Activated T-cell treated with anti-CD3 and anti-CD28 coated beads, Interleukin-2, amount 50 U/mL, for 72 hours (primary cell): ENCODE measurements at places on chromosomes 6 and 20. TPM values are rescaled to one million over a fixed set of nuclear protein-coding genes. Genes with fewer than 3 reads are reported as not detected.

DNA sequence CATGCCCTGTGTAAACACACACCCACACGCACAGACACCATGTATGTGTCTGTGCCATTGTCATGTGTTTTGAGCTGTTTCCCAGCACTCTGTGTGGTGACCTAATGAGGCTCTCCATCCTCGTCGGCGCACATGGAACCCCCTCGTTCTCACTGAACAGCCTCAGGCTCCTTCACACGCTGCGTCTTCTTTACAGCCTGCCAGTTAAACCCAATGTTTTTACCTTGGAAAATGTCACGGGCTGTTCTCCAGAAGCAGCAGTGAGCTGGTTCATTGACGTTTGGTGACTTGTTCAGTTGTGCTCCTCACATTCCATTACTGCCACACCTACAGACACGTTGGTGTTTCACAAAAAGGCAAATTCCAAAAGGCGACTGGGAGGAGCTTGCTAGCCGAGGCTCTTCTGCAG lies 201.0 kb upstream of the FOXQ1 start:
- no peak for DNase-seq

RIPOR3 gene
- total RNA-seq, result 0.14 TPM

DNA sequence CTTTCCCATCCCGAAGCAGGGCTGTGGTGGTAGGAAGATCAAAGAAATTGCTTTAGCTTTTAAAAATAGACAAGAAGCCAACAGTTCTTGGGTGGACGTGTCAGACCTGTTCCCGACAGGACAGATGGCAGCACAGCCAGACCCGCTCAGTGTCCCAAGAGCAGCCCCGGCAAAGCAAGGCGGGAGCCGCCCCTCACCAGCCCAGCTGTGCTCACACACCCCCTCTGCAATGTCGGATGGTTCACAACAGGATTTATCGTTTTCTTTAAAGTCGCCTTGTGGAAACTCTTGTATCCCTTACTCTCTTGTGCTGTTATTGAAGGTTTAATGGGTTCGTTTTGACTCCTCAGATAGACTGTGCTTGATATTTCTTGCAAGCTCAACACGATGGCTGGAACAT lies 302.4 kb downstream of the THBS2 start:
- no peak for DNase-seq

- no peak for DNase-seq
These were observed 416.6 kb downstream of the DHX35 start for GRCh38 chr20:39378776-39379175.

TMEM170B gene
- total RNA-seq, result 1.6 TPM

GRCh38 chr6:44078827-44079671 lies 48.2 kb downstream of the MRPL14 start:
- peak; percentile 77 for DNase-seq

SLC22A2 gene
- total RNA-seq, result not detected

- DNase-seq, result no peak
These were observed 459.6 kb downstream of the UTRN start for GRCh38 chr6:144744720-144745119.

MDFI gene
- total RNA-seq, result not detected

DNA sequence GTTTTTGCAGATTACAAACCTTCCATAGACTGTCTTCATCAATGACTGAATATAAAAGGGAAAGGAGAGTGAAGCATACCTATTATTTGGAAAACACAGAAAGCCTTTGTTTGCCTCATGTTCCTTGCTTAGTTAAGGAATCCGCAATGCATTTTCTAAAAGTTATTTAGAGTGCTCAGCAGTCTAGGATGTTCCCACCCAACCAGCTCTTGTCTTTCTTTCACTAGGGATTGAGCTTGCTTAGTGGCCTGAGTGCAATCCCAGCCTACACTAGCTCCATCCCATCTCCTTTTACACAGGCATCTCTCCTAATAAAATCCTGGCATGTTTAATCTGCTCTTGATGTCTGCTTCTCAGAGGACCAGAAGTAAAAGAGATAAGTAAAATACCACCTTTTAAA lies 850.5 kb upstream of the GJE1 start:
- DNase-seq, result no peak

FAM209B gene
- 1.3 TPM for total RNA-seq

ROS1 gene
- total RNA-seq, result not detected

AVP gene
- total RNA-seq, result not detected

CDC25B gene
- total RNA-seq, result 121 TPM

SCRT2 gene
- not detected for total RNA-seq

DNA sequence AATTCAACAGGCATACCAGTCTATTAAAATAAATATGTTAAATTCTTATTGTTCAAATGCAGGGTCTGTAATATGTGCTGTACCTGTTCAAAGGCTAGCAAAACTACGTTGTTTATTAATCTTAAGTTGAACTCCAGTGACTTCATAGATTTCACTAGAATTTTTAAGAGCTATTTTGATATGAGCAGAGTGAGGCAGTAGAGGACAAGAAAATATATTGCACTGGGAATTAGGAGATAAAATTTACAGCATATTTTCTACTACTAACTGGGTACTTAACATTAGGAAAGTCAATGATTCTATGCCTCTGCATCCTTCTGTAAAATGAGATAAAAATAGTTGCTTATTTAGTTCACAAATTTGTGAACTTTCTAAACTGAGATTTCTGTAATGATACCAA lies 162.2 kb upstream of the BMP5 start:
- no peak for DNase-seq

- no peak for DNase-seq
These were observed 46.8 kb downstream of the PCNA start for GRCh38 chr20:5072756-5073659.

- no peak for DNase-seq
These were observed 71.2 kb downstream of the ZBTB2 start for GRCh38 chr6:151320140-151320539.

- DNase-seq, result no peak
These were observed 123.4 kb downstream of the FLRT3 start for GRCh38 chr20:14214046-14214445.

- no peak for DNase-seq
These were observed 66.9 kb downstream of the DLL1 start for GRCh38 chr6:170223718-170224693.

BNIP5 gene
- not detected for total RNA-seq

DNA sequence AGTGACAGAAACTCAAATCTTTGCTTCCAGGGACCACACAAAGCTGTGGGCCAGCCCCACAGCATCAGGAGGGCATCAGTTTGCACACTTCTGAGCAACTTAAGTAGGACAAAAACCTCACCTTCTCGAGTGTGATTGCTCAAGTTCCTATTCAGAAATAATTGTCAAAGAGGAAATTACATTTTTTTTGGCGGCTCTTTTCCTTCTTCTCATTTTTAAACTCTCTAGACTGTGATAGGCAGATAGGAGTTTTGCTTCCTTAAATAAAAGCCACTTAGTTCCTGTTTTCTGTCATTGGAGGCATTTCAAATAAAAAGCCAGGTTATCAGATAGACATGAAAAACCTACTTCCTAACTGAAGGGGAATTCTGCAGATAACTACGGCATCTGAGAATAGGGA lies 11.2 kb upstream of the TAGAP start:
- DNase-seq, result no peak

DNA sequence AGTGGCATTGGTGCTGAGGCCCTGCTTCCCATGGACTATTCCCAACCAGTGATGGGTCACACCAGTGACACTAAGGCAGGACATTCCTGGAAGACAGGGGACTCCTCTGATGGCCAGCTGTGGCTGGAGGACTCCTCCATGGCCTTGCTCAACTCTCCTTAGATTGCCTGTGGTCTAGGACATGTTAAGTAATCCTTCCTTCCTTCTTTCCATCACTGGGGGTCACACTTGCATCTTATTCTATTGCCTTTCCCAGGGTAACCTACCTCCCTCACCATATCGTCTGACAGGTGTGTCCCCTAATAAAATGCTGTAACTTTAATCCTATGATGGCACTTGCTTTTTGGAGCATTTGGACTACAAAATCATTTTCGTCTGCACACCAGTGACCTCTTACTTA lies 24.5 kb upstream of the HLA-A start:
- DNase-seq, result no peak

CLIC5 gene
- total RNA-seq, result 3.3 TPM

MICB gene
- 18.7 TPM for total RNA-seq

GRCh38 chr20:4953881-4954280 lies 47.4 kb downstream of the SLC23A2 start:
- DNase-seq, result no peak

MYCT1 gene
- total RNA-seq, result not detected

DNA sequence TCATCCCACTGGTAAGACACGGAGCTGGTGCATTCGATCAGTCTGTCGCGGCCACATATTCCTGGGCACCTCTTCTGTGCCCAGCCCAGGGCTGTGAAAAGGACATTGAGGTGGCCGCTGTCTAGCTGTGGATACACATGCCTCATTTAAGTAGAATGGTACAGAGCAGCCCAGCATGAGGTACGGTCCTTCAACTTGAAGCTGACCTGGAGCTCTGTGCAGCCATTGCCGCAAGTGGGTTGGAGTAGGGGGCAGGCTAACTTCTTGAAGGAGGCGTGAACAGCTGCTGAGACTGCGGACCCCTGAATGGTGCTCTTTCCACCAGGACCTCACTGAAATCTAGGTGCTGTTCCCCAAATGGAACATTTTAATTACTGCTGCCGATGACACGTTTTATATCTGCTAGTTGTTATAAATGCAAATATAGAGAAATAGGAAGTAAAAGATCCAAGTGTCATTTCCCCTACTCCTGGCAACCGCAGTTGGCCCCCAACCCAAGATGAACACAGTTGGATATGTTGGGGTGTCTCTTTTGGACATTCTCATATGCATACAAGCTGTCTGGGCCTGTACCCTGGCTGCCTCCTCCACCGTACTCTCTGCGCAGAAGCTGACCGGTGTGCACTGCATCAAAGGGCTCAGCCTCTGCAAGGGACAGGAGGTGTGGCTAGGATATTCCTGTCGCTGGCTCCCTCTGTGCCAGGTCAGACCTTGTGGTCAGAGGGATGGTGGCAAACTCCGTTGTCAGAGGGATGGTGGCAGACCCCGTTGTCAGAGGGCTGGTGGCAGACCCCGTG lies 86.1 kb downstream of the CDC5L start:
- no peak for DNase-seq

CLVS2 gene
- total RNA-seq, result not detected

DNA sequence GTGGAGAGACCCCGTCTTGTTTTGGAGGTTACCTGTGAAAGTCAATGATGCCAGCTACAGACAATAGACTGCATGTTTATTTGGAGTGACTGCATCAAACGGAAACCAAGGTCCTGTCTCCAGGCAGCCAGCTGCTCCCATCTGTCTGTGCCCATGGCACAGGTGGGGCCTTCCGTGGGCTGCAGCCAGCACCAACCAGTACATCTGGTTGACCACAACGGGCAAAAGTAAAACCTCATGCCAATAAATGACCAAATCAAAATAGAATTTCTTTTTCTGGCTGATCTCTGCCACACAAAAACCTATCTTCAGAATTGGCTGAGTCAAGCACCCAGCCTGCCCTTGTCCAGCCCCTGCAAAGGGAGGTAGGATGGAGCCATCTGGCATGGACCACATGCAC lies 33.5 kb downstream of the DLL1 start:
- DNase-seq, result no peak

DNA sequence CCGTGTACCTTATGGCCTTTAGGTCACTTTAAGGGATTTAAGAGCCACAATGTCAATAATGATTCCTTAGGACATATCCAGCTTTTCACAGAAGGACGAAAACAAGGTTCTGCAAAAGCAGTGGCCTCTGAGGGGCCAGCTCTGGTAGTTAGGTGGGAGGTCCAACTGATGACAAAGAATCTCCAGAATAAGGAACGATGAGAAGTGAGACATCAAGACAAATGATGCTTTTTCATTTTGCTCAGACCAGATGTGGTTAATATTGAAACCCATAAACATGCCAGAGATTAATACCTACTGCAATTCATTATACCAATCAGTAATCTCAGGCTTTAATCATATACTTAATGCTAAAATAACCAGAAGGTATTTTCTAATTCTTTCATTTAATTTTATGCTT lies 1.9 kb downstream of the C6orf58 start:
- DNase-seq, result no peak

GRCh38 chr20:38393259-38393658 lies 41.9 kb downstream of the SNHG17 start:
- no peak for DNase-seq

EBF4 gene
- total RNA-seq, result 23.0 TPM

NOTCH4 gene
- 0.63 TPM for total RNA-seq

- DNase-seq, result no peak
These were observed 6.1 kb downstream of the SRXN1 start for GRCh38 chr20:646868-647233.

DNA sequence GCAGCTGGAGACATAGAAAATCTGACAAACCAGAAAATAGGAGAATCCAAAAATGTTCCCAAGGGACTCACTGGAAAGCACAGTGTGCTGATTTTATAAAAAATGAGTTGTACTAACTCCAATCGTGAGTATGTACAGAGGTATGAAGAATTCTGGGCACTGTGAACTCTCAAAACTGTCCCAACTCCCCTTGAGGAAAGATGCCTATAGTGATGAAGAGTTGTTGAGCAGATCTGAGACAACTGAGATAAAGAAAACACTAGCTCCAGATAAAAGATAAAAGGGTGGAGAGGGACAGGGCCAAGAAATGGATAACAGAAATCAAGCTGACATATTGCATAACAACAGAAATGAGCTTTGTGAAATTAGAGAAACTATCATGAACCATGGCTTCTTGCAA lies 481.4 kb downstream of the MAFB start:
- DNase-seq, result no peak

- DNase-seq, result peak; percentile 47
These were observed 29.2 kb upstream of the CEP85L start for GRCh38 chr6:118680452-118681095.

GRCh38 chr20:36153736-36154699 lies 522 bp upstream of the EPB41L1 start:
- DNase-seq, result peak; percentile 42
